CD4-positive, alpha-beta T cell treated with Interleukin-6 at 100 ng/mL for 8 hours (primary cell): ENCODE measurements at places on chromosomes 1 and 21.

GRCh38 chr1:145826030-145826429 lies 2.0 kb downstream of the POLR3C start:
- no peak for DNase-seq

- no peak for DNase-seq
Observed at GRCh38 chr21:26834181-26834905, 10.9 kb downstream of the ADAMTS1 start.

GRCh38 chr1:84687714-84688462 lies 2.4 kb downstream of the SSX2IP start:
- no peak for DNase-seq

DNA sequence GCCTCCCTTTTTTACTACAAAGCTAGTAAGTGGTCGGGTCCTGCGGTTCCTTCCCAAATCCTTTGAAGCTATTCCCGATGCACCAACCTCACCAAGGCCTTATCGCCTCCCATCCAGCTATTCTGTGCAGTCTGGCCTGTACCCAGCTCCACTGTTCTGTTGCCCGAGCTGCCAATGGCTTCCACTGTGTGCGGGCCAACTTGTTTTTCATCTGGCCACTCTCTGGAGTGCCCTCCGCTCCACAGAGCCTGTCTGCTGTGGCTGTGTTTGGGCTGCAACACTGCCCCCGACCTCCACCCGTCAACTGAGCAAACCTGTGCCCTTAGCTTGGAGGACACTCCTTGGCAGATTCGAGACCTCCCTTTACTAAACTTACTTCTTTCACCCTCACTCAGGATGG lies 125.0 kb downstream of the KIAA0319L start:
- DNase-seq, result no peak

DNA sequence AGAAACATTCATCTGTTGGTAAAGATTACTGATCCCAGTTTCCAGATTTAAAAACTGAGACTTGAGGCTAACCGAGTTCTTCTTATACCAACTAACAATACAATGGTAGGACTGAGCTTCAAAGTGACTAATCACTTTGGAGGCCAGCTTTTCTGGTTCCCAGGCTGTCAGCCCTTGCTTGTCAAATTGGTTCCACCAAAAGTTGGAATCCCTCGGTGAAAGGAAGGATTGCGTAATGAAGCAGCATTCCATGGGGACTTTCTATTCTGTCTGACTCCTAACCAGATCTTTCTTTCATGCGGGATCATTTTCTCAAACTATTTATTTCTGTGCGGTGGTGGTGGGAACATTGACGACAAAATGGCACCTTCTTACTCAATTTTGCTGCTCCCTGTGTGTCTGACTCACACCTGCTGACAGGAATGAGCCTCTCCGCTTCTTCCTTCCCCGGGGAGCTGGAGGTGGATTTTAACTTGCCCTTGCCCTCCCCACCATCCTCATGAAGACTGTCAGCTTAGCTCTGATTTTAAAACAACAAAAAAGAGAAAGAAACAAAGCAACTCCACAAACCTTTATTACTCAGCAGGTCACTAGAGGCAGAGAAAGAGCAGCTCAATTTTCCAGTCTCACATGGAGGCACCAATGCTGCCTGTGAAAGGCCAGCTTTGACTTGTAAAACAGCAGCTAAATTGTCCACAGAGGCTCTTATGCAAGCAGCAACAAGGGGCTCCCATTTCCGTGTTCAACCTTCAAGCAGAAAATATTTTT lies 32.9 kb upstream of the RASAL2 start:
- no peak for DNase-seq

DNA sequence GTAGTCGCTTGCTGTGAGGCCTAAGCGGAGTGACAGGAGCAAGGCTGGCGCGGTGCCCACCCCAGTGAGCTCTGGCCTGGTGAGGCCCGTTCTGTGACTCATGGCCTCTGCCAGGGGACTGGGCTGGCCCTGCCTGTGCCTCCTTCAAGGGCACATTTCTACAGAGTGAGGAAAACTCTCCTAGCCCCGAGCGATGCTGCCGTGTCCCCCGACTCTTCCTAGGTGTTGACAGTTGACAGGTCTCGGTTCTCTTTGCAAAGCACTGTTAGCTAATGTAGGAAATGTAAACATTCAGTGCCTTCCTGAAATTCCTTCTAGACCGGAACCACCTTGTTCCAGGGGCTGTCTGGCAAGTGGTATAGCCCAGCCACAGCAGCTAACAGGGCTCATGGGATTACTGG lies 43.9 kb downstream of the ABCG1 start:
- DNase-seq, result no peak

- no peak for DNase-seq
Observed at GRCh38 chr1:12436345-12436658, 181.7 kb downstream of the DHRS3 start.

DNA sequence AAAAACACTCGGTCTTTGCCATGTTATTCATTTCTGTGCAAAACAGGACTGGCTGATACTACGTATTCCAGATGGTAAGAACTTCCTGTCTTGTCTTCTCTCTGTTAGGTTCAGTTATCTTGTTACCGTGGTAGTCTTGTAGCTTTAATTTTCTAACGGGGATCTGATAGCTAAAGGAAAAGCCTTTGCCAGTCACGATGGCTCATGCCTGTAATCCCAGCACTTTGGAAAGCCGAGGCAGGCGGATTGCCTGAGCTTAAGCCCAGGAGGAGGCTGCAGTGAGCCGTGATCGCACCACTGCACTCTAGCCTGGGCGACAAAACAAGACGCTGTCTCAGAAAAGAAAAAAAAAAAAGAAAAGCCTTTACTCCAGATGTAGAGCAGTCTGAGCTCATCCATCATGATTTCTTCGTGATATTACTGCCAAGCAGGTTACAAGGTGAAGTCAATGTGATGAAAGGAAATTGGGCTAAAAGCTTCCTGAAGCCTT lies 11.1 kb upstream of the MSTO1 start:
- DNase-seq, result no peak

DNA sequence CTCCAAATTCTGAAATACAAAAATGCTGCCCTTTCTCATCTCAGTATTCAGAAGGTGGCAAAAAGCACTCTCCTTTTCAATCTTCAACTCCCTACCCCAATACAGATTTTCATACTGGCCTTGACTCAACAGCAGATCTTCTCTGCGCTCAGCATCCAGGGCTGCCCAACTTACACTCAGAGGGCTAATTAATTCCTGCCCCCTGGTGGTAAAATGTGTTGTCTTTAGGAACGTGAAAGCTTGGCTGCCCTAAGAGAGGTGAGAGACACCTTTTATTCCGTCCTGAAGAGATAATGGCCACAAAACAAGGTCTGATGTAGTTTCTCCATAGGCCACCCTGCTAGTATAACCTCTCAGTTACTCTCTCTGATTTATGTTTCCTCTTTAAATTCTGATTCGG lies 25.0 kb downstream of the KRTAP24-1 start:
- no peak for DNase-seq

GRCh38 chr1:194535369-194535768 lies 1349.0 kb upstream of the B3GALT2 start:
- no peak for DNase-seq

GRCh38 chr1:62043154-62043553 lies 151.5 kb upstream of the L1TD1 start:
- no peak for DNase-seq

GRCh38 chr1:39727932-39728317 lies 10.8 kb upstream of the PPIE start:
- no peak for DNase-seq

DNA sequence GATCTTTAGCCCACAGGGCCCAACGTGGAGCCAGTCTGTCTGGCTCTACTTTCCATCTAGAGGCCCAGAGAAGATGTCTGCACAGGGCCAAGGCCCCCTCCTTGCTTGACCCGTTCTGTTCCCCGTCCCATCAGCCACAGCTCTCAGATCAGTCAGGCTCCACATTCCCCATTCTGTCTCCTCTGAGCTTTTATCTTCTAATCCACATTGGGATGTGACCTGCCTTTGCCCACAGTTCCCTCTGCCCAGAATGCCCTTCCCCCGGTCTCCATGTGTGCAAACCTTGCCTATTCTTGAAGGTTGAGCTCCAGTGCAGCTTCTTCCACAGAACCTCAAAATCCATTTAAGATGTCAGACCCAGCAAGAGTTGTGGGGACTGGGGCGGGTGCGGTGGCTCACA lies 53.3 kb upstream of the WASF2 start:
- DNase-seq, result no peak

DNA sequence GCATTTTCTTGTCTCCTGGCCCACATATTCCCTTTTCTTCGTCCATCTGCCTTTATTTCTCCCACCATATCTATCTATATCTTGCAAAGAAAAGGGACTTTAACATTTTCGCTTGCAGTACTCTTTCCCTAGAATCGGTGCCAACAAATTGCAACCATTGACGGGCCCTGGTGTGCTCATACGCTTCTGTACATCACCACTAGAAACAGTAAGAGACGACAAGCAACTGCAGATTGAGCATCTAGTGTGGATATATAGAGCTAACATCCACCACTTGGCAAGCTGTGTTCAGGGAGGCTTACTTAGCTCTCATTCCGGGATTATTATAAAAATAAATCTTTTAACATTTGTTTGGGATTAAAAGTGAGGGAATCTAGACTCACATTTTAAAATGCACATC lies 230.8 kb upstream of the PKN2 start:
- DNase-seq, result no peak

DNA sequence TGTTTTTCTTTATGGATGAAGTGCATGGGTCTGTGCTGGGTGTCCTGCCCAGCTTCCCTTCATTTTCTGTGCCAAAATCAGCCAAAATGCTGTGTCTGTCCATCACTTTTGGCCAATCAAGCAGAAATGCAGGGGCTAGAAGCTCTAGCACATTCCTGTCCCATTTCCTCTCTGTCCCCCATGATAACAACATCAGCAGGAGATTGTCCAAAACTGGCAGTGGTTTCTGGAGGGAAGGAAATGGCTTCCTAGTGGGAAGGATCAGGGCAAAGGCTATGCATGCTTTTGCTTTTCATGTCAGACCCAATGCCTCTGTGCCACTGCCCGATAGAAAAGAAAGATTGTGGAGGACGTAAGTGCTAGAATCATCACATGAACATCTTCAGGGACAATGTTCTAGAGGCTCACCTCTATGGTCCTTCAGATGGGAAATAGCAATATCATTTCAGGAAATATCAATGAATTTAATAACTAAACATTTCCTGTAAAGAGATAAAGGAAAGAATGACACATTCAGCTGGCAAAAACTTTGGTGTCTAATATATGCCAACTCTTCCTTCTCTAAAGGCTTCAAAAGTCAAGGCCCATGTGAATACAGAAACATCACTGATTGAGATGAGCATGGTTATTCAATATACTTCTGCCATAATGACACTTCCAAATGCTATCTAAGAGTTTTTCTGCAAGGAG lies 107.5 kb downstream of the SETD4 start:
- DNase-seq, result no peak

GRCh38 chr1:82849460-82849859 lies 1048.7 kb downstream of the ADGRL2 start:
- DNase-seq, result no peak

DNA sequence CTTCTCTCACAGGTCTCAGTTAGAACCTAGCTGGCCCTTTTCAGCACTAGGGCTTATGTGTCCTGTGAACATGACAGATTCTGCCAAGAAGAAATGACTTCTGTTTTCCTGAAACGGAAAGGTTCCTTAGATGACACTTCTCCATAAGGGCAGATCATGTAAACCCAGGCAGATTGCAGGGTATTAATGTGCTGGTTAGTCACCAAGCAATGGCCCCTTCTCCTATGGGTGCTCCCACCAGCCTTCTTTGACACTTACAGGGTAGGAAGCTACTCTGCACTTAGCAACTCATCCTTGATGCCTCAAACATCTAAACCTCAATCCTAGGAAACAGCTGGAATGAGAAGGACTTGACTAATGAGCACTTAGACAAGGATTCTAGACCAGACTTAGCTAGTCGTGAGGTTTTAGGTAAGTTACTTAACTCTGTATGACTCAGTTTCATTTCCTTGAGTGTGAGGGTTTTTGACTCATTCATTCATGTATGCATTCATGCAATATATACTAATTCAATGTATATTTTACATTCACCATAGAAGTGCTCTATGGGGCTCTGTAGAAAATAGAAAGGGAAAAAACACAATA lies 74.1 kb upstream of the PLXNA2 start:
- no peak for DNase-seq

GRCh38 chr1:221667504-221667903 lies 74.4 kb downstream of the DUSP10 start:
- DNase-seq, result no peak

DNA sequence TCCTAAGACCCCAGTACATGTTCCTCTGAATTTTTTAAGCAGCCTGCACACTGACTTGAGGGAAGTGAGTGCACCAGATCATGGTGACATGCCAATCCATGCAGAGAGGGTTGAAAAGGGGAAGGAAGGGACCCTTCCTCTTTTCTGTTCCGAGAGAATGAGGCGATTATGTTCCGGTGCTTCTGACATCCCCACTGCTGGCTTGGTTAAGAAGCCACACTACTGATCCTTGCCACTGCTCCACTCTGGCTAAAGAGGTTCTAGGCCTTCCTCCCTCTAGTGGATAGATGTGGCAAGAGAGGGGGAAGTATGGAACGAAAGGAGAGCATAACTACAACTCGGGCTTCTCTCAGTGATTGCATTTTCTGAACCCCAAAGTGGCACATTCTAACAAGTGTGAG lies 1.8 kb upstream of the CYB5R1 start:
- peak; percentile 37 for DNase-seq

GRCh38 chr1:80211691-80212380 lies 1205.3 kb upstream of the ADGRL4 start:
- DNase-seq, result no peak

DNA sequence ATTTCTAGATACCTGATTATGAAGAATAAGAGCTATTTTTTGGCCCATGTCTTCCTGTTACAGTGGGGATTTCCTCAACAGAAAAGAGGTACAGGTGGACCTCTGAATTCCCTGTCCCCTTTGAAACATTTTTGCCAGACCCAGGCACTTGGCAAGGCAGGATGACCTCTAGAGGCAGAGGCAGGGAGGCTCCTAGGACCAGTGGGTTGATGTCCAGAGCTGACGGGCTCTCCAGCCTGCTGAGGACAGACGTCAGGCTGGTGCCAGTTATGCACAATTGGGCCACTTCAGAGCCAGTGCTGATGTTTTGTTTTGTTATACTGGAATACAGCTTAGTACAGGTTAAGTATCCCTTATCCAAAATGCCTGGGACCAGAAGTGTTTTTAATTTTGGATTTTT lies 18.5 kb upstream of the A3GALT2 start:
- DNase-seq, result no peak

GRCh38 chr21:44657635-44658540 lies at the start of gene KRTAP12-3:
Gene KRTAP12-3, plus strand, starts transcription at chr21:44657932. Its CDS starts 48 bp downstream, at chr21:44657980.
- DNase-seq, result peak; percentile 74

- DNase-seq, result peak; percentile 53
Observed at GRCh38 chr21:45266518-45267389, 20.9 kb downstream of the POFUT2 start.
